ENCODE measurements at places on chromosomes 6 and 20.

- DNase-seq, result no peak
These were observed 261.4 kb upstream of the PRDM1 start for GRCh38 chr6:105824732-105825131.

GRCh38 chr6:27091661-27092315 lies 155.7 kb upstream of the PRSS16 start:
- peak; percentile 34 for DNase-seq

DNA sequence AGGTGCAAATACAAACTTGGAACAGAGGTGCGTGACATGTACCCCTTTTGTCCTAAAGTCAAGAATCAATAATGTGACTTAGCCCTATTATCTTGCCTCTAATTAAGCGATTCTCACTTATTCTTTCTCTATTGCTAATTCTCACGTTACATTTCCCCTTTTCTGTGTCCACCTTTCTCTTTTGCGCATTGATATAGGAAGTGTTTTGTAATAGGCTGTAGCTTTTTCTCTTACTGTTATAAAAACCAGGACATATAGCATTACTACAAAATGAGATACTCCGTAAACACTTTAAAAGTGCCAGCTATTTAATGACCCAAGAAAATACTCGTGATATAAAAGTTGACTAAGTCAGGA lies 669 bp upstream of the TMEM30A start:
- DNase-seq, result no peak

GRCh38 chr6:67914419-67914818 lies 720.7 kb upstream of the ADGRB3 start:
- DNase-seq, result no peak

DNA sequence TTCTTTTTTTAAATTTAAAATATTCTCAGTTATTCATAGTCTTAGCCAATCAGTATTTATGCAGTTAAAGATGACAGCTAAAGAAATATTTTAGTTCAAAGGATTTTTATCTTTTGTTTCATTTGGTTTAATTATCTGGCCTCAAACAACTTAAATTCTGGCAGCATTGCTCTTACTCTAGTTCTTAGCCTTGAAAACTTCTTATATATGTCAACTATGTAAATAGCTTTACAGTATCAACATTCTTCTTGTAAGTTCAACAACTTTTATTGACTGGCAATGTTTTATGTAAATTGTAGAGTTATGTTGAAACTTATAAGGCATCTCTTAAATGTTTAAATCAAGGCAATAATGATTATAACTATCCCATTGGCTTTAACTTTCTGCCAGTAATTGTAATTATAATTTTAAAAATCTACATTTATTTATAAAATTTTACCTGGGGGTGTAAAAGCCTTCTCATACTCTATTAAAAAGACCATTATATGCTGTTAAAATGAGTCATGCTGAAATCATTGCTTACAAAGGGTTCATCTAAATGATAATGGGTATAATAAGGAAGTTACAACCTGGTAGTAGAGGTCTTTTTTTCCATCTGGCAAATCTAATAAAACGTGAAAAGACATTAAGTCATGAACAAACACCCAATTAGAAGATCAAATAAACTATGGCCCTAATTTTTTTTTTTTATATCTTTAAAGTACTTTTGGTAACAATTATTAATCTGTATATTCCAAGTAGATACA lies 45.8 kb upstream of the FAM184A start:
- no peak for DNase-seq

GRCh38 chr6:168124921-168125320 lies 45.9 kb upstream of the FRMD1 start:
- DNase-seq, result no peak

DNA sequence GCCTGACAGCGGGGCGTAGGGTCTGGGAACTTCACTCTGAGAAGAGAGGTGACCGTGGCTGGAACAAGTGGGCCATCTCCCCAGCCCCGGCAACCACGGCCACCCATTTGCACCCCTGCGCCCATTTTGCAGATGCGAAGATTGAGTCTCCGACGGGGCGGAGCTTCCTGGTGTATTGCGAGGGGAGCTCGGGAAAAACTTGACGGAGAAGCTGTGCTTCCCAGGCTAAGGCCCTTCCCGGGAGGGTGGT lies 653 bp downstream of the ZNF335 start:
- no peak for DNase-seq

- no peak for DNase-seq
These were observed 36.9 kb downstream of the STK38 start for GRCh38 chr6:36510365-36510764.

GRCh38 chr6:15595461-15596173 lies 67.2 kb downstream of the DTNBP1 start:
- no peak for DNase-seq

DNA sequence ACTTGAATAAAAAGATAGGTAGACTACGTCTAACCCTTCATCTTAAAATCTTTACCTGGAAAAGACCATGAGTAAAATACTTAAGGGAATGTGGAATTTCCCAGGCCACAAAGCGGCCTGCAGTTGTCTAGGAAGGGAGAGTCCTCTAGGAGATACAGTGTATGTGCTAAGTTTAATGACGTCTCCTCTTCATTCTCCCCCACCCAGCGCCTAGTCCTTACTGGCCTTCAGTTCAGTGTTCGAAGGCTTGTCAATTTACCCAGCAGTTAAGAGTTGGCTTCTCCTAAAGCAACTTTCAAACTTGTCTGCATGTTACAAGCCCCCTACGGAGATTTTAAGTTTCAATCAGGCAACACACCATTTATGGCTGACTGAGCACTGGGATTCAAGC lies 35.2 kb downstream of the HFE start:
- DNase-seq, result no peak

DNA sequence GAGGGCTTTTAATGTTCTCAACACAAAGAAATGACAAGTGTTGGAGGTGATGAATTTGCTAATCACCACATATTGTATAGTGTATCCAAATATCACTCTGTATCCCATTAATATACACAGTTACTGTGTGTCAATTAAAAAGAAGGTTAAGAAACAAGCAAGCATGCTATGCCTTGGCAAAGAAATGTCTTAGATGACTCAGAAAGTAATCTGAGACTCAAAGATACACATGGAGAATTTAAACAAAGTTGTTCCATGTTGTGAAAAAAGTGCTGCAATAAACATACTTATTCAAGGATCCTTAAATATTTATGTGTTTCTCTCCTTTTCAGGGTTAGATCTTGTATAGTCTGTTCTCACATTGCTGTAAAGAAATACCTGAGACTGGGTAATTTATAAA lies 300.9 kb downstream of the DHX35 start:
- DNase-seq, result no peak

DNA sequence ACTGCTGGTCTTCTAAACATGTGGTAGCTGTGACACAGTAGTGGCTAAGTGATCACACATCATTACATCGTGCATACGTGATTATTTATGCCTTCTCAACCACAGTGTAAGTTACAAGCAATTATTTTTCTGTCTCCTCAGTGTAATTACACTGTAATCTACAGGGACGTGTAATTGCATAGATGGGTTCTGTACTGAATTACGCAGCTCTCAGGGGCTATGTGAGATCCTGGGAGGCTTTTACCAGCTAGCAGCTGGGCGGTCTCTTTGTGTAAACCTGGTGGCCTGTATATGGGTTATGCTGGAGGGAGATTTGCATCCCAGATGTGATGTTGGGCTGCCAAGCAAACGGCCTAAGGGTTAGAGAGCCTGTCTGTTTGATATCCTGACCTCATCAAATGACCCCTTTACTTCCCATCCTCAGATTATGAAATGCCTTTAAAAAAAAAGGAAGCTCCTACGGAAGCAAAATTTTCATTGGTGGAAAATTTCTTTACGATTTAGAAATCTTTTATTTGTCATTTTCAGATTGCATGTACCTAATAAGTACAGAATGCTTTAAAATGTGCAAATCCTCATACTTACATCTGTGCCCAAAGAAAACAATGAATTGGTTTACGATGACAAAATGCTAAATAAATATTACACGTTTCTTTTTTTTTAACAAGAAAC lies 402.8 kb upstream of the JAG1 start:
- DNase-seq, result no peak

DNA sequence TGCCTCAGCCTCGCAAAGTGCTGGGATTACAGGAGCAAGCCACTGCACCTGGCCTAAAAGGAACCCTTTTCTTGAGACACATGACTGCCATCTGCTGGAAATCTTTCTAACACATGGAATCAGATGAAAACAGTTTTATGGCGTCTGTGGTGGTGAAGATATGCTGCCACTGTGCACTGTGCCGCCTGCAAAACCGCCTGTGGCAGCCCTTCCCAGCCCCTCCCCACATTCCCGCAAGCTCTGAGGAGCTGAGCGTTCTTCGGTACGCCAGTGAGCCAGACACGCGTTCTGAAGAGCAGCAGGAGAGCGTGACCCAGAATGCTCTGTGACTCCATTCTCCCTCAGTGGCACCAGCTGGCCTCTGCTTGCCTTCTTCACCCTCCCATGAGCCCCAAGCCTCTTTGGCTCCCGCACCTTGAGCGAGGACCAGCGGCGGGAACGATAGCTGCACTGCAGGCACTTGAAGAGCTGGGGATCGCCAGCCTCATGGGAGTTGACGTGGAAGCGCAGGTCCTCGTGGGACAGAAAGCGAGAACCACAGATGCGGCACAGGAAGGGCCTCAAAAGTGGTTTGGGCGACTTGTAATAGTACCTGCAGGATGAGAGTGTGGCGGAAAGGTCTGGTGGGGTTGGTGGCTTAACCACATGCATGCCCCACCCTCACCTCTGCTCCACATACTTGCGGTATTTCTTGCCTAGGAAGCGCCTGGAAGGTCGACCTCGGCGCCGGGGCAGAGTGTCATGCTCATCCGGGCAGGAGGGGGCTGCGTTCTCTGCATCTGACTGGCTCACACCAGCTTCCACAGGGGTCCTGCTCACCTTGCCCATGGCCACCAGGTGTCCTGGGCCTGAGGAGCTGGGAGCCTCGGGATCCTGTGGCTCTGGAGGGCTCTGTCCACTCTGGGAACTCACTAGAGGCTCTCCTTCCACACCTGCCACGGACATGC lies 8.7 kb downstream of the ZNF335 start:
- DNase-seq, result no peak

DNA sequence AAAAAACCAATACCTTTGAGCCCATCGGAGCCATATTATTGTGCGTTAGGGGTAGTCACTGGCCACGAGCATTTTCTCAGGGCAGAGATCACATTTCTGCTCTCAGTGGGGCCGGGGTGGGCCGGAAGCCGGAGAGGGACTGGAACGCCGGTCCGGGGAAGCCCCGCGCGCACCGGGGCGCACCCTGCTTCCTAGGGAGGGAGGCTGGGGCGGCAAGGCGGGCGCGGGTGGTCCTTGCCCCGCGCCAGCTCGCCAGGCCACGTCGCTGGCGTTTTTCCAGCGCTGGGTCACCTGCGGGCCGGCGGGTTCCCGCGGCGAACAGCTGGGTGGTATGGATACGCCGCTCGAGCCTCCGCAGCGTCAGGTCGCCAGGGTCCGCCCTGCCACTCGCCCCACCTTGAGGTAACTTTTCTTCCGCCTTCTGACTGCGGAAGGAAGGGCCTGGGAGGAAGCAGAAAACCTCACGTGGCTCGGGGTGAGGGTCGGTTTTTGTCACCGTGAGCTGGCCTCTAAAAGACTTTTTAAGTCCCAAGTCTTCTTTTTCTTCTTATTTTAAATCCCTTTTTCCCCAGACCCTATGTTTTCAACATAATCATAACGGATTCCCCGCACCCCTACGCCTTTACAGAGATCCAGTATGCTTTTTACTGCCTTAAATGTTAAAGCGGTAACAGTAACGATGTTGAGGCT lies 2.7 kb upstream of the EEF1A1 start:
- DNase-seq, result peak; percentile 77

- no peak for DNase-seq
These were observed 22.2 kb upstream of the ATXN1 start for GRCh38 chr6:16783509-16783908.

DNA sequence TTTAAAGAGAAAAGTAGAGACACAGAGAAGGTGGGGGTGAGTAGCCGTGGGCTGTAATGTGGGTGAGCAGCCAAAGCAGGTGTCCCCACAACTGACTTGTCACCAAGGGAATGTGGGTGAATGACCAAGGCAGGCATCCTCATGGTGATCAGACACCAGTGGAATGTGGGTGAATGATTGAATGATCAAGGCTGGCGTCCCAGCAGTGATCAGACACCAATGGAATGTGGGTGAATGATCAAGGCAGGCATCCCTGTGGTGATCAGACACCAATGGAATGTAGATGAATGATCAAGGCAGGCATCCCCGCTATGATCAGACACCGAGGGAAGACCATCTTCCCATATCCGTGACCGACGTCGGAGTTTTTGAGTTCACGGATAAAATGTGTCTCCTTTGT lies 49.8 kb upstream of the OR14J1 start:
- DNase-seq, result no peak

- no peak for DNase-seq
These were observed 59.7 kb downstream of the BANF2 start for GRCh38 chr20:17759449-17759848.

DNA sequence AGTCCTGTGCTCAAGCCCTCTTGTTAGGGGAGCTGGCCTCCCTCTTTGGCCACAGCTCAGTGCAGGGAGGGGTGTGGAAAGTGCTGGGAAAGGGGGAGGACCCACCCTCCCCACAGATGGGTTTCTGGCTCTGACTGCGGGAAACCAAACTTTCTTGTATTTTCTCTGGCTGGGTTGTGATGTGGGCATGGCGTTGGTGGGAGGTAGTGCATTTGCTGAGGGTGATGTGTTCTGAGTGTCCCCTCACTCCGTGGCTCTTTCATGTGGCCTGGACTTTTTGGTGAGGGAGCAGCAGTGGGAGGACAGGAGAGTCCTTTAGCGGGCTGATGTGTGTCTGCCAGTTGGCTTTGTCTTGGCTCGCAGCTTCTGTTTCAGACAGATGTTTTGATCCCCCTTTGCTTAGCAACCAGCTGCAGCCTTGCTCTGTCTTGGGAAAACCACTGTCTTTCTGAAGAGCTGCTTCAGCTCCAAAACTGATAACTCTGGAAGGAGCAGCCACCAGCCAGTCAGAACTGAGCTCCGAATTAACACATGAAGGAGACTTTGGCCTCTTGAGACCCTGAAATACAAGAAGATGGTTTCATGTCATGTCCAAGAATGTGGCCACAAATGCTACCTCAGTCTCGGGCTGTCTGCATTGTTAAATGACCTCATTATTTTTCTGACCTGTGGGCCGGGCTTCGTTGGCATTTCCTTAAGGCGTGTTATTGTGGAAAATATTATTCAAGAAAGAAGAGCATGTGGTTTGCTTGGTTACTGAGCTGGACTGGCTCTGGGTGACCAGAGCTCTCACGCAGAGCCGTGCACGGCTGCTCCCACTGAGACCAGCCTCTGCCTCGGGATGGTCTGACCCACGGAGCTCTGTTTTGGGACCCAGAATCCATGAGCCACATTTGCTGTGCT lies 21.5 kb downstream of the SYNJ2 start:
- peak; percentile 33 for DNase-seq

- DNase-seq, result no peak
These were observed 7.5 kb upstream of the LINC00237 start for GRCh38 chr20:21113697-21114096.

DNA sequence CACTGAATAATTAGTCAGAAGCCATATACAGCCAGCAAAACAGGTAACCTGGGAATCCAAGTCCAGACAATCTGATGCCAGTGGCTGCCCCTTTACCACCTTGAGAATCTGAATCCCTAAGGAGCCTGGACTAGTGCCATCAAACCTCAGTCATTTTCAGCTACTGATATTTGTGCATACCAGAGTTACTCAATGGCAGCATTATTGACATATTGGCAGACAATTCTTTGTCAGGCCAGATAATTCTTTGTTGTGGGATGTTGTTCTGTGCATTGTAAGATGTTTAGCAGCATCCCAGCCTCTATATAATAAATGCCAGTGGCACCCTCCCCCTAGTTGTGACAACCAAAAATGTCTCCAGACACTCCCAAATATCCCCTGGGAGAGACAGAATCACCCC lies 3.2 kb upstream of the EIF2S2 start:
- DNase-seq, result no peak
